ENCODE measurements at places on chromosomes 4 and X. TPM values are rescaled to one million over a fixed set of nuclear protein-coding genes. Genes with fewer than 3 reads are reported as not detected.

GRCh38 chr4:42271096-42271495 is 118.6 kb upstream of the BEND4 start:
- H3K36me3 ChIP-seq: no peaks in the 10 kb centered on the region
- H3K27me3 ChIP-seq: no peaks in the 10 kb centered on the region
- no peak overlapping the region for H3K4me3 ChIP-seq
- H3K27ac ChIP-seq: no peak overlapping the region

- no peaks in the 10 kb centered on the region for H3K36me3 ChIP-seq
- DNase-seq: no peak
- peaks cover 39% of the 10 kb centered on the region for H3K4me1 ChIP-seq
- H3K4me3 ChIP-seq: no peak overlapping the region
- no peak overlapping the region for H3K27ac ChIP-seq
- no peaks in the 10 kb centered on the region for H3K27me3 ChIP-seq
These were observed 36.0 kb downstream of the PTTG2 start for GRCh38 chr4:37995981-37996775.

DNA sequence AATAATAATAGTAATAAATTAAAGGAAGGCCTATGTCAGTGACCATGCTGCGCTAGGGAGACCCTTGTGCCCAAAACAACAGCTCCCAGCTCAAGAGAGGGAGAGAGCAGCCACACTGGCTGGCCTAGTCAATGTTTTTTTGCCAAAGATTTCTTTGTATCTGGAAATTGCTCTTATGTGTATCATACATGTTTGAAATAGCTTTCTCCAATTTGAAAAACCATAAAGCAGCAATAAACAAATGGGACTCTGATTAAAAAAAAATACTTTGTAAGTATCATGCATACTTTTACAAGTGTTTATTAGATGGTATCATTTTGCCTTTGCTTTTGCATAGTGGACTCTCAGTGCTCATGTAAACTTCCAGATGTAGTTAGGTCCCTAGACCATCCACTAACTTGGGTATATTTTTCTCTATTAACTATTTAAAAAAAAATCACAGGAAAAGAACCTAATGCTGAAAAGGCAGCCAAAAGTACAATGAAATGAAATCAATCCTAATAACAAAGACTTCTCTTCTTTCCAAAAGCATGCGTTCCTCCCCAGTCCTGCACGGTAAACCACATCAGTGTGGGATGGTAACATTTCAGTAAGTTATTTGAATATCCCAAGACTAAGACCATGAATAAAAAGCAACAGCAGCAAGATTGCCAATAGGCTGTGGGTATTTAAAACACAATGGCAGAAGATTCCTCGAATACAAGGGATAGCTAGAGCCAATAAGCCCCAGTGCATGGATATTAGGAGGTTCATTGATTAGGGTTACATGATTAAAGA is 117.6 kb downstream of the PALLD start:
- no peak for DNase-seq
- no peaks in the 10 kb centered on the region for H3K4me1 ChIP-seq
- no peaks in the 10 kb centered on the region for H3K27me3 ChIP-seq
- H3K4me3 ChIP-seq: no peak overlapping the region
- no peak overlapping the region for H3K27ac ChIP-seq
- no peaks in the 10 kb centered on the region for H3K36me3 ChIP-seq

DNA sequence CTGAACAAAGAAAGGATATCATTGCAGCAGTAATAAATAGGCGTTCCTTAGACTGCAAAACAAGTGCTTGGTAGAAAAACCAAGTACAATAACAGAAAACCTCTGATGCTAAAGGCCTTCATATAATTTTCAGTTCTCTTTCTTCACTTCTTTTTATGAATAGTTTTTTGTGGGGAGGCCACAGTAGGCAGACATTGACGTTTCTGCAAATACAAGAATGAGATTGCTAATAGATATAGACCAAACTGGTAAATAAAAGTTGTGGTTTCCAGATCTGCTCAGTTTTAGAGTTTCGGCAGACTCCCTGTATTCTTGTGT is 57.0 kb upstream of the RAP1GDS1 start:
- H3K4me3 ChIP-seq: no peak overlapping the region
- H3K27me3 ChIP-seq: no peaks in the 10 kb centered on the region
- no peaks in the 10 kb centered on the region for H3K36me3 ChIP-seq
- no peak for DNase-seq
- no peak overlapping the region for H3K27ac ChIP-seq
- no peaks in the 10 kb centered on the region for H3K4me1 ChIP-seq

GRCh38 chrX:57901466-57901865 is 8.8 kb downstream of the ZXDA start:
- H3K4me3 ChIP-seq: no peak overlapping the region
- no peaks in the 10 kb centered on the region for H3K36me3 ChIP-seq
- no peaks in the 10 kb centered on the region for H3K27me3 ChIP-seq

DNA sequence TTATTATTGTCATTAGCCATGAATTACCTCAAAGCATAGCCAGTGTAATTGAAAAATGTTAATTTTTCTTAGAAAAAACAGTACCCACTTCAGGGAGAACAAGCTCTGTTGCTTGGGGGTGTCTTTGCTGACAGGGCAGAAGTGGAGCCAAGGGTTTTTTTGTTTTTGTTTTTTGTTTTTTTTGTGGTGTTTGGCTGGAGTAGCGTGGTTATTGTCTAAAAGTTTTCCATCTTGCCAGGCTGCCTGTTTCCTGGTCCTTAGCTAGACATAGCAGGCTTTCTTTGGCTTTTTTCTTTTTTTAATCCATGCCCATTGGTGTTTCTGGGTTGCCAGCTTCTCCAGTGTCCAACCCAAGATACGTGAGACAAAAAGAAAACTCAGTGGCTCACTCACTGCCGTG is 61.5 kb downstream of the CASP3 start:
- no peak overlapping the region for H3K4me3 ChIP-seq
- DNase-seq: no peak
- no peaks in the 10 kb centered on the region for H3K27me3 ChIP-seq
- H3K4me1 ChIP-seq: no peaks in the 10 kb centered on the region

Gene TCEAL6
- polyA plus RNA-seq: not detected

DNA sequence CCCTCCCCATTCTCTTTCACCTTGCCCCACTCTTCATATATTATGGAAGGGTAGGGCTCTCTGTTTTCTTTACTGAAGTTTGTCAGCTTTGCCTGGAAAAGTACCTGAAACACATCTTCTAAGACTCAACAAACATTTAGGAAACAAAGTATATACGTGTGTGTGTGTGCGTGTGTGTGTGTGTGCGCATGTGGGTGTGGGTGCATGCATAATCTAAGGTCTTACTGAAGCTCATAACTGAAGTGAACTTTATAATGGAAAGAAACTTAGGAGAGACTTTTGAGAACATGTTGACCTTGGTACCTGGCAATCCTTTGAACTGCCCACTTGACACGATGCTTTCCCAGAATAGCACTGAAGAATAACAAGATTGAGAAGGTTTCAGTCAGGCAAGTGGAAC is 986.3 kb upstream of the GRID2 start:
- H3K4me1 ChIP-seq: no peaks in the 10 kb centered on the region
- no peak for DNase-seq
- no peak overlapping the region for H3K27ac ChIP-seq
- H3K27me3 ChIP-seq: no peaks in the 10 kb centered on the region
